GF-D8 (cell line): ENCODE measurements at places on chromosomes 11 and 22.

DNA sequence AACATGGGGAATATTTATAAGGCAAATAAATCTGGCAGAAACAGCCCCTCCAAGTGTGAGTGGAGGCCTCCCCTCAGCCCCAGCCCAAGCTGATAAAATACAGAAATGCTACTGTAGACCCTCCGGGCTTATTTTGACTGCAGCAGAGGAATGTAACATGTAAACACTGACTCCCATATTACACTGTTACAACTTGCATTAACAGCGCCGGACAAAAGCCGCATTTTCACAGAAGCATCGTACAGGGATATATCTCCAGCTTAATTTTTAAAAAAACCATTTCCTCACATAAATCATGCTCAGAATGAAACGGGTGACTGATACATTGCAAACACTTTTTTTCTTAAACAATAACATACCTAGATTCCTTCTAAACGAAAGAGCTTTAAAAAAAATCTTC, 36.6 kb upstream of the COMT start:
- DNase-seq = no peak

DNA sequence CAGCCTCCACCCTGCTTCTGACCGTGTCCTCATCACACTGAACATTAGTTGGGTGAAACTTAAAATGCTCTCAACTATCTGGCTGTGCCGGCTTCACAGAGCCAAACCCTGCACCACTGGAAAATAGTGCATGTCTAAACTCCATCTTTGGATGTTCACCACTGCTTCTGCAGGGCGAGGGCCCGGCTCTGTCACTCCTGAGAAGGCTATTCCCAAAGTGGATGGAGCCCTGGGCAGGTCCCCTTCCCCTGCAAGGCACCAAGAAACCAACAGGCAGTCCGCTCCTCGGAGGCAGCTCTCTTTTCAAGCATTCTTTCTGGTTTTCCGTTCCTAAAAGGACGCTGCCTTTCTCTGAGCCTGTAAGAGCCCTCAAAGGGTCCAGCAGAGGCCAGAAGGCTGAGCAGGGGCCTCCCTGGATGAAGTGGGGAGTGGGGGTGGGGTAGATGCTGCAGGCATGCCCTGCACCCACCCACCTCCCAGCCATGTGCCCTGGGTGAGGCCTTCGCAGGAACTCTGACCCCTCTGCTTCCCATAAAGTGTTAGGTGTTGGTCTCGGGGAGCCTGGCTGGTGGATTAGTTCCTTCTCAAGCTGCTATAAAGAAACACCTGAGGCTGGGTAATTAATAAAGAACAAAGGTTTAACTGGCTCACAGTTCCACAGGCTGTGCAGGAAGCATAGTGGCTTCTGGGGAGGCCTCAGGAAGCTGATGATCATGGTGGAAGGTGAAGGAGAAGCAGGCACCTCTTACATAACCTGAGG, 23.3 kb downstream of the LINC01488 start:
- no peak for DNase-seq

GRCh38 chr11:130183878-130184610, 24.5 kb downstream of the ST14 start:
- no peak for DNase-seq

DNA sequence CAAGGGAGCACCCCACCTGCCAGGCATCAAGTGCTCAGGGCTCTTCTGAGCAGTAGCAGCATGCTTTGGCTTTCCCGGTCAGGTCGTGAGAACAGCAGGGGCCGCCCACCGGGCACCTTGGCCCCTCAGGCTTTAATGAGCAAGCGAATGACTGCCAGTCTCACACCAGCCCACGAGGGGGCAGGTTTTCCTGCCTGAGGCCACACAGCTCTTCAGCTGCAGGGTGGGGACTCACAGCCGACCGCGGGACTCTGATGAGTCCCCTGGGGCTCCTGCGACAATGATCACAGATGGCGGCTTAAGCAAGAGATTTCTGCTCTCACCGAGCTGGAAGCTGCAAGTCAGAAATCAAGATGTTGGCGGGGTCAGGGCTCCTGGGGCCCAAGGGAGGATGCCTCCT, 14.3 kb upstream of the FGF19 start:
- peak; percentile 39 for DNase-seq

DNA sequence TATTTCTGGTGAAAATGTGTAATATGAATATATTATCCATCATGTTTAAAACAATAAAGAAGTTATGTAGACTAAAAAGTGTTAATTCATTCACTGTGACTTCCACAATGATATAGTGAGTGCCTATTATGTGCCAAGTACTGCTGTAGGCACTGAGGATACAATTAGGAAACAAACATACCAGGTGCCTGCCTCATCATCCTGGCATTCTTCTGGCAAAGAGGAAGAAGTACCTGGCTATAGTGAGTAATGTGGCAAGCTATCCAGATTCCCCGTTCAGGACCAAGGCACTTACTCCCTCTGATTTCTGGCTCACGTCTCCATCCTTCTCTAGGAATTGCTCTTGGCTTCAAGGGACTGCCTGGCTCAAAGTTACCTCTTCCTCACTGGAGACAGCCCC, 77.5 kb upstream of the CLMP start:
- DNase-seq = no peak

- DNase-seq = no peak
Measured at GRCh38 chr22:41998361-41999261, at the start of gene WBP2NL. Gene WBP2NL (plus strand): TSS chr22:41998788. CDS start chr22:41998819, 31 bp downstream.

- DNase-seq = no peak
Measured at GRCh38 chr11:44542372-44542771, 23.1 kb upstream of the CD82 start.

DNA sequence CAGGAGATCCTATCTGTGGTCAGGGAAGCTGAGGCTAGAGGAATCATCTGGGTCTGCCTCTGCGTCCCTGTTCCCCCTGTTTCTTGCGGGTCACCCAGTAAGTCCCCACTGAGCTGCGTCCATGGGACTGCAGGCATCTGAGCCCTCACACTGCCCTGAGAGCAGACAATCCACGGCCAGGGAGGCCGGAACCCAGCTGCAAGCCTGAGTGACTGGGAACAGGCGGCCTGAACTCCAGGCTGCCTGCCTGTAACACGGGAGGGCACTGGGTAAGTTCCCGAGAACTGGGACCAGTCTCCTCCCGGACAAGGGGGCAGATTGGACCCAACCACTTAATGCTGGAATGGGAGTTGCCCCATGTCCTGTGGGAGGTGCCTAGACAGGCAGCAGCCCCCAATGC, 727.4 kb downstream of the BRD1 start:
- DNase-seq = no peak

GRCh38 chr11:69704508-69705253, 859 bp upstream of the FGF19 start:
- DNase-seq = no peak

- DNase-seq = no peak
Measured at GRCh38 chr11:106061249-106061784, 15.8 kb downstream of the KBTBD3 start.

DNA sequence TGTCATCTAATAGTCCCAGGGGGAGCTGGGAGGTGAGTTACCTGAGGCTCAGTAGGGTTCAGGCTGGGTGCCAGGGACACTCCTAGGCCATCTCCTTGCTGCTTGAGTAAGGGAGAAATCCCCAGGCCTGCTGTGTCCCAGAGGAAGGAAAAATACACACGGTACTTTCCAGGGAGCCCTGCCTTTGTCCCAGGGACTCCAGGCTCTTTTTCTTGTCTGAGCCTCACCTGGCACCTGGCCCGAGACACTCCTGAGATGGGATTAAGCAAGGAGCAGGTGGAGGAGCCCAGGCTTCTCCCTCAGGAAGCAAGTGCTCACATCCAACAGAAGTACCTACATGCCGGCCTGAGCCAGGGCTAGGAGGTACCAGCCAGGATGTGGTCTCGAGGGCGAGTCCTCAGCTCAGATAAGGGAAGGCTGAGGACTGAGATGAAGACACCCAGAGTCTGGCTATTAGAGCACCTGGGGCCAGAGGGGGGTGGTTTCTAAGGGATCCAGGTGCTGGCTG, 899 bp upstream of the KLHDC7B start:
- DNase-seq = no peak

DNA sequence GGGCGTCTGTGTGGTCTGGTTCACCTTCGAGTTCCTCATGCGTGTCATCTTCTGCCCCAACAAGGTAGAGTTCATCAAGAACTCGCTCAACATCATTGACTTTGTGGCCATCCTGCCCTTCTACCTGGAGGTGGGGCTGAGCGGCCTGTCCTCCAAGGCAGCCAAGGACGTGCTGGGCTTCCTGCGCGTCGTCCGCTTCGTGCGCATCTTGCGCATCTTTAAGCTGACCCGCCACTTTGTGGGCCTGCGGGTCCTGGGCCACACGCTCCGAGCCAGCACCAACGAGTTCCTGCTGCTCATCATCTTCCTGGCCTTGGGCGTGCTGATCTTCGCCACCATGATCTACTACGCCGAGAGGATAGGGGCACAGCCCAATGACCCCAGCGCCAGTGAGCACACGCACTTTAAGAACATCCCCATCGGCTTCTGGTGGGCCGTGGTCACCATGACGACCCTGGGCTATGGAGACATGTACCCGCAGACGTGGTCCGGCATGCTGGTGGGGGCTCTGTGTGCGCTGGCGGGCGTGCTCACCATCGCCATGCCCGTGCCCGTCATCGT, 37.3 kb downstream of the KCNC1 start:
- DNase-seq = no peak

- no peak for DNase-seq
Measured at GRCh38 chr22:32073262-32073661, 30.2 kb downstream of the SLC5A1 start.

- peak; percentile 22 for DNase-seq
Measured at GRCh38 chr11:61702701-61703312, 22.6 kb downstream of the DAGLA start.

GRCh38 chr11:940496-941135, 14.9 kb downstream of the AP2A2 start:
- no peak for DNase-seq

- no peak for DNase-seq
Measured at GRCh38 chr11:2461253-2461955, 16.6 kb downstream of the KCNQ1 start.

GRCh38 chr11:134822897-134823296, 410.9 kb upstream of the B3GAT1 start:
- no peak for DNase-seq

DNA sequence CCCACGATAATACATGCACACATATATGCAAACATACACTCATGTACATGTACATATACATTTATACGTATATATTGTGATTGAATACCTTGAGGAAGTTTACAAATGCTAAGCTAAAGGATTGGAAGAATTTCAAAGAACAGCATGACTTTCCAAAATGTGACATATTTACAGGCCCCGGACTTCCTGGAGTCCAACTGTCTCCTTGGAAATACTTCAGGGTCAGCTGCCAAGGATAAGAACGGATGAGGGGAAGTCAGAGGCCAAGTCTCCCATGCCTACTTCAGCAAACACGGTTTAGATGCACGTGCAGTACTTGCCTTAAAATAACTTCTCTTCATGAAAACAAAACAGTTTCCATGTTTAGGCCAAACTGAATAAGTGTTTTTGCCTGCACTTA, 213.6 kb downstream of the DYNC2H1 start:
- DNase-seq = no peak

- no peak for DNase-seq
Measured at GRCh38 chr11:14125529-14125928, 163.0 kb downstream of the SPON1 start.

DNA sequence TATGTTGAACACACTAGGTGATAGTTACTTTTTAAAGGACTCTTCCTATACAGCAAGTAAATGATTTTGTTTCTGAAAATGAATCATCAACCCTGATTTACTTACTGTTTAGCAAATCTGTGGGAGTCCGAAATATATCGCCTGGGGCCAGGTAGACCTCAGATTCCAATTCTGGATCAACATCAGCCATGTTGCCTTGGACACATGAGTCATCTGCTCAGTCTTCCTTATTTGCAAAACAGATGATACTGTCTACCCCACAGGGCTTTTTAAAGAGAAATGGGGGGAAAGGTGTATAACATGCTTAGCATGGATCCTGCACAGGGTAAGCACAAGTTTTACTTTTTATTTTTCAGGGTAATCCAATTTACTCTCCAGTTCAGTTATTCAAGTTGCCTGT, 324.2 kb downstream of the TENM4 start:
- DNase-seq = no peak

- no peak for DNase-seq
Measured at GRCh38 chr11:39268176-39268690, 2191.2 kb downstream of the LRRC4C start.

DNA sequence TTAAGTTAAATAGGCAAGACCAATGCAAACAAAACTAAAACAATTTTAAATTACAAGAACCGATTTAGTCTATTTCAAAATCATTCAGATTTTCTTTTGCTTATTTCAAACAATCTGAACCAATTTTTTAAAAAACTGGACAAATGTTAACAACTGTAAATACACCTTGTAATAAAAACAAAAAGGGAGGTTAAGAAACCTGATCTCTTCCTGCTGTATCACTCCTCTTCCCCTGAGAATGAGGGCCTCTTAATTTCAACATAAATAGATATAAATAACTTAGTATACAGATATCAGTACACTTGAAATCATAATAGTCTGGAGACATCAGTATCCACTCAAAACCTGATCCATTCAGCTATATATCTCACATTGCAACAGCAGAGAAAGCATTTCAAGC, 346.6 kb downstream of the TTC28 start:
- no peak for DNase-seq

DNA sequence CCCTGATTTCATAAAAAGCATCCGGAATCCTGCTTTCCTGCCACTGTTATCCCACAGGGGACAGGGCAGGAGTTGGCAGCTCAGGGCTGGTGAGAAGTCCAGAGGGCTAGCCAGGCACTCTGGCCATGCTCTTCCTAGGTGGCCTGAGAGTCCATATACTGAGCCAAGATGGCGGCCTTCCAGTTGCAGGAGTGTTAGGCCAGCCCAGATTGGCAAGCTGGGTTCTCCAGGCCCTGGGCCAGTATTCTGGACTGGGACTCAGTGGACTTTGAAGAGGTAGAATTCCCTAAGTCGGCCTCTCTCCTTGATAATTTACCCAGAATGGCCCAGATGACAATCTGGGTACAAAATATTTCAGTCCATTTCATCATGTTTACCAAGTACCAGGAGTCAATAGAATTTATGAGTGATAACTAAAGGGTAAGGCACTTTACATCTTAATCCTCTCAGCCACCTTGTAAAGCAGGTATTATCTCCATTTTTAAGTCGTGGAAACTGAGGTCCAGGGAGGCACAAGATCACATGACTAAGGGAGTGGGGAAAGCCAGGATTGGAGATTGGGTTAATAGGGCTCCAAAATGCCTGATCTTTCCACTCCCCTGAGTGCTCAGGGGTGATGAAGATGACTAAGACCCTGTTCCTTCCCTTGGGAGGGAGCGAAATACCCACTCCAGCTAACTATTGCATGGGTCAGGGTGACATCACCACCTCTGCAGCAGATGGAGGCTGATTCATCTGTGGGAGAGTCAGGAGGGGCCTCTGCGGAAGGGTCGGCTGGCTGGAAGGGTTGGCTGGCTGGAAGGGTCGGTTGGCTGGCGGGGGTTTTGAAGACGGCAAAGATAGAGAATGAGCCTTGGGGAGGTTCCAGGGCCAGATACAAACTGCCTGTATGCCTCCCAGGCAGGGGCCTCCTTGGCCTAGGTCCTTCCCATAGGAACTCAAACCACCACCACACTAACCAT, 1.2 kb upstream of the MICALL1 start:
- no peak for DNase-seq

- no peak for DNase-seq
Measured at GRCh38 chr11:57318178-57318577, 6.6 kb downstream of the TNKS1BP1 start.

- DNase-seq = no peak
Measured at GRCh38 chr11:10858439-10859325, 829 bp upstream of the ZBED5 start.

- DNase-seq = no peak
Measured at GRCh38 chr11:96875712-96876111, 485.9 kb downstream of the JRKL start.

GRCh38 chr22:38208551-38208968, 6.8 kb downstream of the MAFF start:
- DNase-seq = no peak

GRCh38 chr11:116294630-116295029, 478.2 kb downstream of the BUD13 start:
- DNase-seq = no peak
